ENCODE measurements at places on chromosomes 3 and 15.

- DNase-seq, result no peak
Observed at GRCh38 chr15:99432271-99433025, 133.3 kb upstream of the MEF2A start.

DNA sequence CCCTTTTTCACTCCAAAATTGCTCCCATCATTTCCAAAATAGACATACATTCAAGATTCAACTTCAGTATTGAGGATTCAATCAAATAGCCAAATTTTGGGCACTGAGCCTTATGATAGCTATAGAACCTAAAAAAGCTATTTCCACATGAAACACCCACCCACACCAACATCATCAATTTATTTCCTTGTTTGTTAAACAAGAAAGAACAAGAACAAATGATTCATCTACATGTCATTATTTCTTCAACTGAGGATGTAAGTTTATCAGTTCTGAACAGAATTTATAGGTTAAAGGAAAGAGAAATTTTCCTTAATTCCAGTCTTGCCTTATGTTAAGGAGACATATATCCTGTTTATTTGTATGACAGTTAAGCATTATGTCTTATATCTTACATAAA is 32.2 kb downstream of the DPPA2 start:
- DNase-seq, result no peak

DNA sequence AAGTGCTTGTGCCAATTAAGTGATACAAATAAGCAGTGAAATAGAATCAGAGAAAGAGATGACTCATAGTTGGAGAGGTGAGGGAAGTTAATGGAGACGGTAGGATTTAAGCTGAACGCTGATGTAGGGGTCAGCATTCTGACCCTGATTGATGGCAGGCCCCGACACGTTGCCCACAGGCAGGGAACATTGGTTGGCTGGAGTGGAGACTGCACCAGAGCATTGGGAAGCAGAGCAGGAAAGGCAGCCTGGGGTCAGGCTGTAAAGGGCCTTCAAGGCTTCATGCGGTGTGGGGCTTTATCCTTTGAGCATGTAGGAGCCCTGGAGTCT is 68.6 kb downstream of the DCUN1D1 start:
- DNase-seq, result no peak

- no peak for DNase-seq
Observed at GRCh38 chr15:58556541-58556940, 124.8 kb downstream of the LIPC start.

- peak; percentile 68 for DNase-seq
Observed at GRCh38 chr3:132231633-132232032, 85.6 kb upstream of the ACP3 start.
